ENCODE measurements at places on chromosomes 4 and X.

GRCh38 chr4:89837993-89838390, 1.0 kb upstream of the SNCA start:
- DNase-seq, result no peak

DNA sequence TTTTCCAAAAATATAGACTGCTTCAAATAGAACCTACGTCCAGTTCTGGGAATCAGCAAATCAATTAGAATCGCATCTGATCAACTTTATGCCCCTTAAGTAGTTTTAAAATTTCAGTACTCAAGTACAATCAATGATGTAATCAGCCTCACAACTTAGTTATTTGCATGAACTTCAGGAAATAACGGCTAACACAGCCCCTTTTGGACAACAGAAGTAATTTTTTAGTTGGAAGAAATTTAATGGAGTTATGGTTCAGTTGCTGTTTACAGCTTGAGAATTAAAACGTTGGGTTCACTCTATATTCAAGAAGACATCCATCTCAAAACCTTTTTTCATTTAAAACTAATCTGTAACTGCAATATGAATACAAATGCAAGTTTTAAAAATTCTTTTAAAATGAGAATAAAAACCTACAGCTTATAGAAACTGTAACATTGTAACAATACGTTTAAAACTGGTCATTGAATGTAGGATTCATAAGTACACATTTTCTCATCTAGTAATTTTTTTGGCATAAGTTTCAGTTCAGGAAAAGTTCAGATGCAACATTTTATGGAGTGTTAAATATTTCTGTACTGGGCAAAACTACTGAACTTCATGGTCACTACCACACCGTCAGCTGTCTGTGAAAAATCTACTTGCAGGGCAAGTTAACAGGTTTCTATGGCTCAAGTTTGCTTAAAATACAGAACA, 956 bp downstream of the TAPT1 start:
- DNase-seq, result no peak

DNA sequence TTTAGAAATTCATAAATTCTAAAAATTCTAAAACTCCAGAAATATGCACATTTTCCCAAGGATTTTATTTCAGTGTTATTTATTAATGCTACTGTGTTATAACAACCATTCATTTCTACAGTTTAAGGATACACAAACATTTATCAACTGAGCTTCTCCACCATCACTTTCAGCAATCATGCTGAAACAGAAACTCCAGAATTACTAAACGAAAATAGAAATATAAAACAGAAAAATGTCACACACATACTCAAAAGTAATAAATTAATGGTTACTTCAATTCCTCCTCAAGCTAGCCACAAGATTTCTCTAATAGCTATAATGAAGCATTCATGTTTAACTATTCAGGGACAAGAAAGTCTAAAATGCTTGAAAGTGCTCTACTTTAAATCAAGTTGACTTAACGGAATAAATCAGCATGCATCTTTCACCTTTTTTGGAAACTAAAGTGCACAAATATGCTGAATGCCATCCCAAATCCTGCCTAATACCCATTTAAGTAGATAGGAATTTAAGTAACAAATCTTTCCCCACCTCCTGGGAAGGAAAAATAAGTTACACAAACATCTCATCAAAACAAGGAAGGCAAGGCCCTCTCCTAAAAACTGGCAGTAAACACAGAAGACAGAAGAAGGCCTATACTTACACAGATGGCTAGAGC, 563 bp downstream of the FAM13A start:
- no peak for DNase-seq

GRCh38 chr4:108662629-108663028, 12.2 kb downstream of the OSTC start:
- no peak for DNase-seq

DNA sequence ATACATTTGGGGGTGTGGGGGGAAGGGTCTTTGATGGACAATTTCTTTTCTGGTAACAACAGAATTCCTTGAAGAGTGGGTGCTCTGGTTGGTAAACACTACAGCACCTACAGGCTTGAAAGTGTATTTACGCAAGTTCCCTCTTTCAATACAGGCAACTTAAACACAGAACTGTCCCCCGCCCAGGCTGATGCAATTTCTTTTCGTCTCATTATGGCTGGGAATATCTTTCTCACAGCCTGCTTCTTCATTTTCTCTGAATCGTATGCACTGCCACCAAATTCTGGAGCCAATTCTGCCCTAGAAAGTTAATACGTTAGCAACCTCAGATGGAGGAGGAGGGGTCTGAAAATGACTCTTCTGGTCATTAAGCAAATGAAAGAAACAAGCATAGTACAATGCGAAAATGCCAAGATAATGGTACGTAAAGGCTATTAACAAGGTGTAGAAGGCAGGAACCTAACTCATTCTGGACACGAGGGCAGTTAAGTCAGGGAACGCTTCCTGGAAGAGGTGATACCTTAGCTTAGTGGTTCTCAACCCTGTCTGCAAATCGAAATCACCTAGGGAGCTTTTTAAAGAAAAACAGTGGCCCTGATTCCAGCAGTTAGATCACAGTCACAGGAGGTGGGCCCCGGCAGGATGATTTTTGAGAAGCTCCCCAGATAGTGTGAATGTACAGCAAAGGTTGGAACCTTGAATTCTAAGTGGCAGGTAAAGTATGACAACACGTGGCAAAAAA, 1.0 kb downstream of the AGA start:
- no peak for DNase-seq

DNA sequence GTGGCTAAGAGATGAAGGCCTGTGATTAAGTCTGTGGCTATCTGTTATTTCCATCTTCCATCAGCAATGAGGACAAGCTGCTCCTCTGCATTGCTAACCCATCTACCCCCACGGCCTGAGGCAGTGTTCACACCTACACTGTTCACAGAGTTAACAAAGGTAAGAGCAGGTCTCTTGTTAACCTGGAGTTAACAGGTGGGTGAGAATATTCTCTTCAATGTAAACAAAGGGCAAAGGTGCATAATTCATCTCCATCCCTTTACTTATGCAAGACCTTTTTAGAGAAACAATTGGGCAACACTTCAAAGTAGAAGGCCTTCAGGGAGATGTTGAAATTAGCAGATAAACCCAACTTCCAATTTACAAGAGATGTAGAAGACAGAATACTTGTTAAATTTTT, 2.8 kb downstream of the SLC35A2 start:
- no peak for DNase-seq

GRCh38 chrX:46628460-46629371, 55.2 kb downstream of the CHST7 start:
- DNase-seq, result no peak

All from activated T-helper 1 cell treated with Interleukin-2 at 50 U/mL for 16 hours (primary cell).